Fibroblast of lung (primary cell): ENCODE measurements at places on chromosomes 2 and 18.

GRCh38 chr2:57876313-57876712 lies 170.3 kb upstream of the VRK2 start:
- no peak for DNase-seq

- DNase-seq: peak; percentile 90
Observed at GRCh38 chr18:56709463-56709862, 58.3 kb downstream of the WDR7 start.

DNA sequence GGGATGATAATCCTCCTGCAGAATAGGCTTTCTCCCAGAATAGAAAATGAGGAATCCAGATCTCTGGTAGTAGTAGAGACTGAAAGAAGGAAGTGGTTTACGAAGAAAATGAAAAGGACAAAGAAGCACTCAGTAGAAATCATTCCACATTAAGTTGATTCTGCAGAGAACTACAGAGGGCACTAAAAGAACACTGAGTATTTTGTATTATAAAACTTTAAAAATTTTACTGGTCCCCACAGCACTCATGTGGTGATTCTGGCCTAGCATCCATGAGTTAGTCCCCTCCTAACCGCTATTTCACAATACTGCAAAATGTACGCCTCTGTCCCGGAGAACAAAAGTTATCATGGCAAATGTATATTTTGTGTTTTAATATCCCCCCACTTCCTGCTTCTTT lies 42.9 kb upstream of the SLC35F5 start:
- no peak for DNase-seq

DNA sequence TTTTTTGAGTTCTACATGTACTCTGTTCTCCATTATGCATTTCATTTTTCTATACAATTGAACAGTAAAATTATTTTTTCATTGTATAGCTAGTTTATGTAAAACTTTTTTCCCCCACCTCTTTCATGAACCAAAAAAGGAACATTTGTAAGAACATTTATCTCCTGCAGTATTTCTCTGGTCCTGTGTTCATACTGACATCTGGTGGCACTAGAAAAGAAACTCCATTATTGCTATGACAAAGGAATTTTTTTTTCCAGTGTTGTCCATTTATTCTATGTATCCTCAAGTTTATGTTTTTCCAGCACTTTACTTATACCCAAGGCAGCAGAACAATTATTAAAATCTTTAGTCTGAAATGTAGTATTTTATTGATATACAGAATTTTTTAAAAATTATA lies 27.4 kb upstream of the CHAC2 start:
- DNase-seq: peak; percentile 50

GRCh38 chr2:71292159-71292558 lies 39.4 kb upstream of the ZNF638 start:
- no peak for DNase-seq

- DNase-seq: no peak
Observed at GRCh38 chr18:64919971-64920570, 771.2 kb upstream of the LINC00305 start.

- DNase-seq: peak; percentile 34
Observed at GRCh38 chr2:69073928-69074570, 61.1 kb downstream of the ANTXR1 start.

- no peak for DNase-seq
Observed at GRCh38 chr18:31317860-31318259, at the start of gene DSG1. TSS of gene DSG1 (plus strand) at chr18:31318160. CDS start at chr18:31318301, 141 bp downstream.

GRCh38 chr2:34663314-34663713 lies 1064.2 kb upstream of the FAM98A start:
- DNase-seq: no peak

GRCh38 chr2:50746526-50746925 lies 285.4 kb downstream of the NRXN1 start:
- peak; percentile 1 for DNase-seq

GRCh38 chr2:2827761-2828221 lies 496.7 kb upstream of the MYT1L start:
- DNase-seq: no peak

DNA sequence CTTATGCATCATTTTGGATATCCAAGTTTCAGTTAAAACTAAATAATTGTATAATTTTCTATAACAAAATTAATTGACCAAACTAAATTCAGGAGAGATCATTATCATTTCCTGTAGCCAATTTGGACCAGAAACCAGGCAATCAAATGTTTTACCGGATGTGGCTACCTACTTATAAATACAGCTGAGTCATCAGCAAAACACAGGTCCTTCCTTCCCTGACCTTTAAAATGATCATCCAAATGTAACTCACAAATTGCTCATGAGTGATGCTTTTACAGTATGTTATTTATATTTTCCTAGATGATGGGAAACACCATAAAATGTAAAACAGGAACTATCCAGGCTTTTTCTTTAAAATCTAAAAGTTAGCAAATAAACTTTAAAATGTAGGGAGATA lies 133.7 kb downstream of the CBLN2 start:
- no peak for DNase-seq

DNA sequence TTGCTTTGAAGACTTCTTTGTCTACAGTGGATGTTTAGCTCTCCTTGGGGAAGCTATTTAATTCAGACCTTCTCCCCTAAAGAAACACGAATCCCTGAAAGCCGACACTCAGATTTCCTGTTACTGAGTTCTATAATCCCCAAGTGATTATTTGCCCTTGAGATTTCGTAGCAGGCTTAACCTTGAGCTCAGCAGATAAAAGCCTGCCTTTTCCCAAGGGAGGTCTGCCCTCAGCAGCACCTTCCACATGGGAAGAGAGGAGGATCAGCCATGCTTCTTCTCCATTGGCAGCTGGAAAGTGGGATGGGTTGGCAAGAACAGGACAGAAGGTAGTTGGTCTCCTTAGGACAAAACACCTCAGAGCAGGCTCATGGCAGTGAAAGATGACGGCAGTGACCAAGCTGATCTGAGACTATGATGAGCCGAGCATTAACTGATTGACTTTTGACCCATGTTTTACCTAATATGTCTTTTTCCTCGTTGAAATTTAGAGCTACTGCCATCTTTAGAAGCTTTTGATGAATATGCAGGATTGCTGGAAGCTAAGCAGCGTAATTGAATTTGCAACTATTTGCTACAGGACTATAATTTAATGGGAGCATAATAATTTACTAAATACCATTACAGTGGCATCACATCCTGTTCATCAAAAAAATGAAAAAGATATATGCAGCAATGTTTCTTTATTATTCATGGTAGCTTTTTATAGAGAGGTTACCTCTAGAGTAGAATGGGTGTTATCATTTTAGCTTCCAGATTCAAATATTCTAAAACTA lies 511.1 kb upstream of the ID2 start:
- no peak for DNase-seq

DNA sequence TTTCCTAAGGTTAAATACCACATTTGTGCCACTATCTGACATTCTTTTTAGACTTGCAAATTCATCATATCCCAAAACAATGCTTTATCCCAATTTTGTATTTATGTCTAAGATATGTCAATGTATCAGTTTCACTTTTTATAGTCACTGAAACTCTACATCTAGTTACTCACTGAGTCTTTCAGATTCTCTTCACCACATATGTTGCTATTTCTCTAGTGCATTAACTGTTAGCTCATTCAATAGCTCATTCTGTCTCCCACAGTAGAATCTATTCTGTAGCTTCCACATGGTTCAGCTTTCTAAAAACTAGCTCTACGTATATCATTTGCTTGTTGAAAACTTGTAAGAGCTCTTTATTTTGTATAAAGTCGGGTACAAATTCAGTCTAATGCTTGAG lies 1420.6 kb upstream of the NXPH2 start:
- DNase-seq: no peak

DNA sequence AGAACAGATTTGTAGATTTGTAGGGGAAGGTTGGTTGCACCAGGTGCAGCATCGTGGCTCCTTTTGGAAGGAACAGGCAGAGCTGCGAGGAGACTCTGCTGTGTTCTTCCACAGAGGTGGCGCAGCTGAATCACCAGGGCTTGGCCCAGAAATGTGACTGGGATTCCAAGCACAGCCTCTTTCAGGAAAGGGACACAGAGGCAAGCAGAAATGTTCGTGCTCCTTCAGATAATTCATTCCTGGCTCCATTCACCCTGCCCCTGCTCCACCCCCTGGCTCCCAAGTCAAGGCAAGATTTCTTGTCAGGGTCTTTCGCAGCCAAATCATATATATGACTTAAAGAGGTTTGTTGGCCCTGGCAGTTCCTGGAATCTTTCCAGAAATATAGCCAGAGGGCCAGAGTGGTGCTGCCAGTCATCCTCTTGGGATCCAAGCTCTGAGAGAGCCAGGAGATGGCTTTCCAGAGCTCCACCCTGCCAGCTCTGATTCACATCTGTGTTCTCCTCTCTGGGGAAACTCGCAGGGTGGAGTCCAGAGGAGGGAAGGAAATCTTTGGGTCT lies 203.9 kb upstream of the TANK start:
- DNase-seq: no peak

DNA sequence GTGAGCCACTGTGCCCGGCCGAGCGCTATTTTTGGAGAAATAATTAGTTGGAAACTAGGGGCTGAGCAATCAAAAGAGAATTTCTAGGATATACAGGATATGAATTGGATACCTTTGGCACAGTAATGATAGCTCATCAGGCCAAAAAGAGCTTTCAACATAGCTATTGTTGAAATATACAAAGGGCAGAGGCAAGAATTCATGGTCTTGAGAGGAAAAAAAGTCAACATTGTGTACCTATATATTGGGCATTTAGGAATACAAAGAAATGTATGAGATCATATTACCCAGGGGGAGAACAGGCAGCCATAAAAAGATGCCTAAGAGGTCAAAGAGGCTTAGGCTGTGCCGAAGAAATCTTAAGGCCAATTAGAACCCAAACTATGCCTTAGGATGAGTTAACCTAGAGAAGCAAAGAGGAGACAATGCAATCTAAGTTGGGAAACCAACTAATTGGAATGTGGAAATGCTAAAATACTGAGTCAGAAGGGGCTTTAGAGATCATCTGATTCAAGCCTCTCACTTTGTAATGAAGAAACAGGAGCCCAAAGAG lies 99.0 kb downstream of the RBBP8 start:
- DNase-seq: peak; percentile 66

DNA sequence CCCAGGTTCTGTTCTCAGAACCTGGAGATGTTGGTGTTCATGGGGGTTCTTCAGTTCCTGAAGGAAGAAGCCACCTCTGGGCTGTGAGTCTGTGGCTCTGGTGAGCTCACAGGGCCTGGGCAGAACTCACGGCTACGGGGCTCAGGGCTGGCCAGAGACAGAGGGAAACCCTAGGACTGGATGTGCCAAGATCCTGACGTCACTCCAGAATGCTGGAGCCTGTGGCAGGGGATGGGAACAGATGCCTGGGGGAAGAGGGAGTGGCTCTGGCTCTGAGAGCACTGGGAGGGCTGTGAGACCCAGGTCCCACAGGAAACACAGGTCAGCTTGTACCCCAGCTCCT lies at the start of gene OTOF:
TSS of gene OTOF (minus strand) at position 214 of the 343 bp plus-strand sequence.
- DNase-seq: peak; percentile 47

DNA sequence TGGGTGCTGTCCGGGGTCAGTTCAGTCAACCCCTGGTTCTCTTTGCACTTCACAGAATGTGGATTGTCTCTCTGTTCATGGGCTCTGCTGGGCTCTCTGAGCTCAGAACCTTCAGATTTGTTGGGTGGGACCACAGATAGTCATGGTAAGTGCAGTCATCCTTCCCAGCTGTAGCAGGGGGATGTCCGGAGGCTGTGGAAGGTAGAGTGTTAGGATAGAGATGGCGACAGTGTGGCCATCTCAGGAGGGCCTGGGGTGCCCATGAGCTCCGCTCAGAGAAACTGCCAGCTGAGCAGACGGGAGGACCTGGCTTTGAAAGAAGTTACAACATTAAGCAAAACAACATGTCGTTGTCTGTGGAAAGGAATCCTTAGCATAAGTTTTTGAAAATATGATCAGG lies 149.8 kb downstream of the FAM210A start:
- DNase-seq: no peak

DNA sequence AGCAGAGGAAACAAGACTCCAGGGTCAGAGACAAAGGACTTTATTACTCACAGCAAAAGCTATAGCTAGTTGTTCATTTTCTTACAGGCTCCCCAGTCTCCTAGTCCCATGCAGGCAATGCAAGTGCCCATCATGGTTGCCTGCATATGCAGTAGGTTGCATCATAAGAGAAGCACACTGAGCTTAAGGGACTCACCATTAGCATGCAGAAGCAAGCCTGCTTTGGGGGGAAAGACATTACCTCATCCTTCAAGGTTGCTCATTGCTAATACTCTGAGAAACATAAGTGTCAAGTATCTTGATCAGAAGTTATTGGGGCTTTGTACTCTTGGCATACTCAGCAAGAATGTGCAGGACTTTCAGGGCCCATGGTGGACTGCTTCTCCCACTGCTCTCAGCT lies 114.6 kb upstream of the CCDC68 start:
- no peak for DNase-seq

- DNase-seq: no peak
Observed at GRCh38 chr18:45161850-45162249, 453.4 kb upstream of the SLC14A2 start.

DNA sequence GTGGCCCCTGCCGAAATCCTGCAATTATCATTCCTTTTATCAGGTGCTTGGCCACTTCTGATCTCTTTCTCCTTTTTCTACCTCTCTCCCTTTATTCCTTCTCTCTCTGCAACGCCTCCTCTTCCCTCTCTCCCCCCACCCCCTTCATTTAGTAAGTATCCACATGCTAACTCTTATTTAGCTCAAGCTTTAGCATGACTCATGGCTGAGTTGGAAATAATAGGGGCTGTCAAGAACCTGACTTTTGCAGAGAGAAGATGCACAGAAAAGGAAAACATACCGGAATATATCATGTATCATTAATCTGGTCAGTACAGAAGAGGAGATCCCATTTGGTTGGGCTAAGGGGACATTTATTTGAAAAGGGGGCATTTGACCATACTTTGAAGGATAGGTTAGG lies 33.1 kb downstream of the FAM171B start:
- DNase-seq: peak; percentile 27

GRCh38 chr2:197131558-197131855 lies 179.1 kb downstream of the ANKRD44 start:
- DNase-seq: no peak

DNA sequence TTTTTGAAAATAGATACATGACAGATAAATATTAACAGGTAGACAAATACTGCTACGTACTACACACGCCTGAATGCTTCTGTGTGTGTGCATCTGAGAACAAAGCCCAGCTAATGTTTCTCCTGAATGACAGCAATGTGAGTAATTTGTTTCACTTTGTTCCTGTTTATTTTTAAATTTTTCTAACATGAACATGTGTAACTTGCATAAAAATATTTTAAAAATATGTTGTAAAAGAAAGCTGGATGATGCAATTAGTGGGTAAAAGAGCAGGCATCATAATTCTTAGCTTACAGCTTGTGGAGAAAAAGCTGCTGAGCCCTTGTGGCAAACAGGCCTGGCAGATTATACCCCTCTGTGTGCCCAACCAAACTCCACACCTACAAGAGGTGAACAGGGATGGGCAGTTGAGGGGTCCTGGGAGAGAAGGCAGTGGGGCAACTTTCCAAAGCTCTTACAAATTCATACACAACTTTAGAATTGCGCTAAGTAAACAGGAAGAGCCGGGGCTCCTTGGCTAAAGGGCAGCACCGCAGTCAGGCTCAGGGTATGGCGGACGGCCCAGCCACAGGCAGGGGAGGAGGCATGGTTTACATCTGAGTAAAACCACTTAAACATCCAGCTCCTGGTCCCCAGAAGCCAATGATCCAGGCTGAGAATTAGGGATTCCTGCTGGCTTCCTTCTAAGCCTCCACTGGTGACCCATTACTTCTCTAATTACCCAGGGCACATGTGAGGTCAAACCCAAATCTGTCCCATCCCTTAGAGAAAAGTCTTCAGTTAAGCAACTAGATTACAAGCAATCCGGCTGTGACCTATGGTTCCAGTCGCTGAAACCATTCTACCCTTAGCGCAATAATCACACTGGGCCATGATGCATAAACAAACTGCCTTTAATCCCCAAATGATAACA lies 14.0 kb downstream of the PXDN start:
- peak; percentile 96 for DNase-seq

GRCh38 chr18:40652321-40652720 lies 1302.7 kb upstream of the PIK3C3 start:
- no peak for DNase-seq
